Left colon (tissue), 2 donors: ENCODE measurements at places on chromosomes 6 and 20. TPM values are rescaled to one million over a fixed set of nuclear protein-coding genes. Genes with fewer than 3 reads are reported as not detected.

DNA sequence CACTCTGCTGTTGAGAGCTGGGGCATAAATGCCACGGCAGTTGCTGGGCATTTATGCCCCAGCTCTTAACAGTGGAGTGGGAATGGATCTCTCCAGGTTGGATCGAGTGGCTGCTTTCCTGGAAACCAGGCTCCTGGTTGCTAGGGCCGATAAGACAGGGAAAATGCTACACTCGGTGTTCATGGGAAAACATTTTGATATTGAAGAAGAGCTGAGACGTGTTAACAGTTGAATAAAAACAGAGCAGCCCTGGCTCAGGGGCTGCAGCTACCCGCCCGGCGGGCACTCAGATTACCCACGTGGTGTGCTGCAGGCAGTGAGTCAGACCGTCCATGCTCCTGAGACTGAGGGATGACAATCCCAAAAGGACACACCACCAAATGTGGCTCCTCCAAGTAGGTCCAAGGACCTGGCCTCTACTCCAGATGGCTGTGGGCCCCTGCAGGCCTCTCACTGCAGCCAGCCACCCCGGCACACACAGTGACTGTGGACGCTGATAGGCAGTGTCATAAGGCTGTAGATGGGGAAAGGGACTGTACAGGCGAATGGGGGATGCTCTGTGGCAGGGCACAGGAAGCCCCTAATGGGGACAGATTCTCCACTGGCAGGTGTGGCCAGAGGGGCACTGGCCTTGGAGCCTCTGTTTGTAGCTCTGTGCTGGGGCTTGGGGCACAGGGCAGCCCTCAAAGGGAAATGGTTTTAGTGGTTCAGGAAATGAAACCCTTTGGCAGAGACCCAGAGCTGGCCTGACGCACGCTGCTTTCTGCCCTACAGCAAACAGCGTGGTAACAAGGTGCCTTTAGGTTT lies 237.8 kb downstream of the LY86 start:
- peak; percentile 71 for DNase-seq

DNA sequence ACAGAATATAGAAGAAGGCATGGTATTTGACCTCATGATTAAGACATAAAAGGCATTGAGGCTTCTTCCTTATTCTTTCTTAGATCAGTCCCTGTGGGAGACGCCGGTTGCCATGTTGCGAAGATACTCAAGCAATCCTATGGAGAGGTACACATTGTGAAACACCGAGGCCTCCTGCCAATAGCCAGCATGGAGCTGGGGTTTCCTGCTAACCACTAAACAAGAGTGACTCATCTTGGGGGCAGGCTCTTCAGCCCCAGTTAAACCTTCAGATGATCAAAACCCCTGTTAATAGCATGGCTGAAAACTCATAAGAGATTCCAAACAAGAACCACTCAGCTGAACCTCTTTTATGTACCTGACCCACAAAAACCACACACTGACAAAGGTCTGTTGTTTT lies 478.8 kb downstream of the CD83 start:
- no peak for DNase-seq

- DNase-seq = no peak
These were observed 4.4 kb upstream of the PLCB1 start for GRCh38 chr20:8127553-8128255.

GRCh38 chr20:52031563-52032303 lies 159.8 kb downstream of the ZFP64 start:
- DNase-seq = peak; percentile 29

Gene ZFP57
- not detected for total RNA-seq
